ENCODE measurements at places on chromosomes 5 and 9. TPM values are rescaled to one million over a fixed set of nuclear protein-coding genes. Genes with fewer than 3 reads are reported as not detected.

DNA sequence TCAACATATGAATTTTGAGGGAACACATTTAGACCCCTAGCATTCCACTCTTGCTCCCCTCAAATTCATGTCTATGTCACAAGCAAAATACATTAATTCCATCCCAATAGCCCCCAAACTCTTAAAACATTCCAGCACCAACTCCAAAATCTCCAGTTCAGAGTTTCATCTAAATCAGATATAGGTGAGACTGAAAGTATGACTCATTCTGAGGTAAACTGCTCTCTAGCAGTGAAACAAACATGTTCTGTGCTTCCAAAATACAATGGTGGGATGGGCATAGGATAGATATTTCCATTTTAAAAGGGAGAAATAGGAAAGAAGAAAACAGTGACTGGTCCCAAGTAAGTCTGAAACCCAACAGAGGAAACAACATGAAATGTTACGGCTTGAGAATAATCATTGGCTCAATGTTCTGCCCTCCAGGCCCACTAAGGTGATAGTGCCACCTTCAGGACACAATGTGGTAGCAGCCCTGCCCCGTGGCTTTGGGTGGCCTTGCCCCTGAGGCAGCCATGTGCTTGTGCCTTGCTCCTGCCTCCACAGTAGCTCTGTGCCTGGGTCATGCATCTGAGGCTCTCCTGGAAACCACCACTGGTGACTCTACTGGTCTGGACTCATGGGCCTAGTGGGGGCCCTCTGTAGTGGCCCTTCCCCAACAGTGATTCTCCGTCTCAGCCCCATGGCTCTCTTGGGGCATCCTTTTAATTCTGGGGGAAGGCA, 36.4 kb upstream of the IPPK start:
- DNase-seq, result no peak
- no peaks in the 10 kb centered on the region for H3K27me3 ChIP-seq
- H3K4me1 ChIP-seq, result no peaks in the 10 kb centered on the region
- peaks cover 10% of the 10 kb centered on the region for H3K36me3 ChIP-seq
- H3K4me3 ChIP-seq, result no peak overlapping the region

- no peak overlapping the region for H3K4me3 ChIP-seq
- H3K36me3 ChIP-seq, result no peaks in the 10 kb centered on the region
- H3K27ac ChIP-seq, result no peak overlapping the region
- H3K27me3 ChIP-seq, result no peaks in the 10 kb centered on the region
These were observed 500.2 kb upstream of the NMUR2 start for GRCh38 chr5:152905286-152905685.

- peaks cover 7% of the 10 kb centered on the region for H3K4me1 ChIP-seq
- no peak for DNase-seq
- H3K27me3 ChIP-seq, result no peaks in the 10 kb centered on the region
These were observed 23.5 kb upstream of the SLC25A48 start for GRCh38 chr5:135811007-135811406.

DNA sequence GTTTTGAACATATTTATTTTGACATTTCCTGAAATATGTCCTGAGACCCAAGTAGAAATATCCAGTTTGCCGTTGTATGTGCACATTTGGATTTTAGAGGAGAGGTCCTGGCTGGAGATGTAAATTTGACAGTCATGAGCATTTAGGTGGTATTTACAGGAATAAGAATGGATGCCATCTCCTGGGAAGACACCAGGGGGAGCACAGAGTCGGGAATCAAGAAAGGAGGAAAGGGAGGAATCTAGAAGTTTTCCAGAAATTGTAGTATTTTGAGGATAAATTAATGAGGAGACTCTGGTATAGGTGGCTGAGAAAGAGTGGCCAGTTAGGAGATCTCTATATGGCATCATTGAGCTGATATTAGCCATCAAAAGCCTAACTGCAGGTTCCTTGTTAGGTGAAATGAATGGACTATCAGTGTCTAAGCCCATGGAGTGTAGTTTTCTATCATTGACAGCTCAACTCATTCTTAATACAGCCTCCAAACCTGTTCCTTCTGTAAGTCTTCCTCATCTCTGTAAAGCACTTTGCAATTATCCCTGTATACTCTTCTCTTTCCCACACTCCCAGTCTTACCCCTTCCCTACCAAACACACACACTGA, 7.2 kb downstream of the GAPT start:
- no peaks in the 10 kb centered on the region for H3K36me3 ChIP-seq
- H3K4me1 ChIP-seq, result no peaks in the 10 kb centered on the region
- H3K27me3 ChIP-seq, result no peaks in the 10 kb centered on the region
- no peak for DNase-seq
- H3K4me3 ChIP-seq, result no peak overlapping the region

DNA sequence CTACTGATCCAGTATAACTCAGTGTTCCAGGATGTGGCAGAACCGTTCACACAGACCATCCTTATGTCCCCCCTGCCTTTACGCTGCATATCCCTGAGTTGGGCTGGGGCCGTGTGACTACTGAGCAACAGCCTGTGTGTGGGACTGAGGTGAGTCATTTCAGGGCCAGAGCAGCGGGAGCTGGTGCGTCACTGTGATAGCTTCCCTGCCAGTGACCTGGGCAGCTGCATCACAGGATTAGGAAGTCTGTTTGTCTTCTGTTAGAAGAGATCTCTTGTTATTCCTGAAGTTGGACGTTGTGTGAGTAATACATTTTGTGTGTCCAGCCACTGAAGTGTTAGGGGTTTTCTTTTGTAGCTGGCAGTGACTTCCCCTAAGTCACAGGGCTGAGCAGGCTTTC, 35.6 kb downstream of the TPPP start:
- H3K36me3 ChIP-seq, result no peaks in the 10 kb centered on the region
- H3K27ac ChIP-seq, result no peak overlapping the region
- no peaks in the 10 kb centered on the region for H3K4me1 ChIP-seq
- DNase-seq, result no peak
- H3K4me3 ChIP-seq, result no peak overlapping the region

DNA sequence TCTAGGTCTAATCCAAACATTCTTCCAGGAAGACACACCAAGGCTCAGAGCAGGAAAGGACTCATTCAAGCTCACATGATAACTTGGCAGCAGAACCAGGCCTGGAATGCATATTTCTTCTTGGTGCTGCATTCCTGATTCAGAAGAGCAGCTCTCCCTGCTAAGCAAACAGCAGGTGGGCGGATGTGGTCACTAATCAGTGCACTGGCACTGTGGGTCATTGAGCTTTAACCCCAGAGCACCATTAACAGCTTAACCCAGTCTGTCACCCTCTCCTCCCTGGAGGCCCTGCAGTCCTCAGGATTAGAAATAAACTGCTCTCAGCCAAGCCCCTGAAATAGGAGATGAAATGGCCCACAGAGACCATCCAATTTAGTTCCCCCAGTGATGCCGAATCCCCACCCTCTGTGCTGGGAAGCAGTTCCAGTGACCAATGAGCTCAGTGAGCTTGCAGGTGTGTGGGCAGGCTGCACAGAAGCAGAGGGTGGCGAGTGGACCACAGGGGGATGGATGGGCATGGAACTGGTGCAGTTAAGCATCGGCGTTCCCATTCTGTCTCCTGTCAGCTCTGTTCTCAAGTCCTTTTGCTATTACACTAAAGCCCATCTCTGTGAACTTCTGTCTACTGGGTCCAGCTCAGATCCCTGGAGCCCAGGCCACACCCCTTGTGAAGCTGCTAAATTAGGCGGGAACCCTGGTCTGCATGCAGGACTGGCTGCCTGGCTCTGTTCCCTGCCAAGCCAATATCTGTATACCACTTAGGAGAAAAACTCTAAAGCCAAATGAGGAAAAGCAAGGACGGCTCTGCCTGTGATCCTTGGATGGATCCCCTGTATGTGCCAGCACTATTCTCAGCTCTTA, 16.6 kb upstream of the MEGF9 start:
- no peak overlapping the region for H3K27ac ChIP-seq
- peak; percentile 30 for DNase-seq
- H3K4me3 ChIP-seq, result no peak overlapping the region
- peaks cover 15% of the 10 kb centered on the region for H3K4me1 ChIP-seq
- H3K27me3 ChIP-seq, result no peaks in the 10 kb centered on the region
- H3K36me3 ChIP-seq, result no peaks in the 10 kb centered on the region

- no peak overlapping the region for H3K4me3 ChIP-seq
- H3K4me1 ChIP-seq, result no peaks in the 10 kb centered on the region
- H3K27ac ChIP-seq, result no peak overlapping the region
- DNase-seq, result no peak
These were observed 1116.2 kb upstream of the EDIL3 start for GRCh38 chr5:85500869-85501268.

- H3K4me1 ChIP-seq, result peaks cover 38% of the 10 kb centered on the region
- no peak for DNase-seq
- no peak overlapping the region for H3K4me3 ChIP-seq
- no peaks in the 10 kb centered on the region for H3K36me3 ChIP-seq
- no peaks in the 10 kb centered on the region for H3K27me3 ChIP-seq
- H3K27ac ChIP-seq, result peak overlapping the region; percentile 84
These were observed 52.9 kb upstream of the ANGPTL2 start for GRCh38 chr9:127175319-127175715.

- H3K27me3 ChIP-seq, result no peaks in the 10 kb centered on the region
- H3K4me3 ChIP-seq, result no peak overlapping the region
- H3K36me3 ChIP-seq, result no peaks in the 10 kb centered on the region
- DNase-seq, result no peak
- H3K27ac ChIP-seq, result no peak overlapping the region
These were observed 27.0 kb upstream of the ZNF354B start for GRCh38 chr5:178832618-178833201.

DNA sequence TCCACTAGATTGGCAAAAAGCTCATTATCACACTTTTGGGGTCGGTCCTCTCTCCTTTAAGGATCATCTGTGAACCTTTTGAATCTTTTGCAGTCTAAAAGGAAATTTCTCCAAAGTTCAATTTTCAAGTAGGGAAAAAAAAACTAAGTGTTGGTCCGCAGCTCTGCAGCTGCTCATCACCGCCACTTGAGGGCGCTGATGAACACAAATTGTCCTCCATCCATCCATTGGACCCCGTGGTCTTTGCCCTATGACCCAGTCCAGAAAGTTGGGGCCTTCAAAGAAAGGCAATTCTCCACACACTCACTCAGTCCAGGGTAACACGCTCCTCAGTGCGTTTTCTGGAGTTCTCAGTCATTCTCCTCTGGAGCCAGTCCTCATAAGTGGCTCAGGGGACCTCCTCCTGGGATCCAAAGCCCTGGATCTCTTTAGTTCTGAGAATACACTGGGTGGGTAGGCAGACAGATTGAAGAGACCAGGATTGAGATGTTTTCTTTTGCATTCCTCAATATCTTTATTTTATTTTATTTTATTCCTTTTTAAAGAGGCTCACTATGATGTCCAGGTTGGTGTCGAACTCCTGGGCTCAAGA, 63.6 kb upstream of the SLC28A3 start:
- no peaks in the 10 kb centered on the region for H3K4me1 ChIP-seq
- H3K27me3 ChIP-seq, result peaks cover 4% of the 10 kb centered on the region
- no peaks in the 10 kb centered on the region for H3K36me3 ChIP-seq
- H3K27ac ChIP-seq, result no peak overlapping the region
- DNase-seq, result no peak
- no peak overlapping the region for H3K4me3 ChIP-seq

- no peak overlapping the region for H3K27ac ChIP-seq
- no peak overlapping the region for H3K4me3 ChIP-seq
- no peaks in the 10 kb centered on the region for H3K27me3 ChIP-seq
- H3K36me3 ChIP-seq, result peaks cover 4% of the 10 kb centered on the region
These were observed 95.1 kb downstream of the TTC39B start for GRCh38 chr9:15211815-15212495.

- H3K4me3 ChIP-seq, result no peak overlapping the region
- H3K4me1 ChIP-seq, result no peaks in the 10 kb centered on the region
- H3K27me3 ChIP-seq, result peaks cover 20% of the 10 kb centered on the region
- H3K27ac ChIP-seq, result no peak overlapping the region
These were observed 92.1 kb downstream of the CACNA1B start for GRCh38 chr9:137969685-137970084.

DNA sequence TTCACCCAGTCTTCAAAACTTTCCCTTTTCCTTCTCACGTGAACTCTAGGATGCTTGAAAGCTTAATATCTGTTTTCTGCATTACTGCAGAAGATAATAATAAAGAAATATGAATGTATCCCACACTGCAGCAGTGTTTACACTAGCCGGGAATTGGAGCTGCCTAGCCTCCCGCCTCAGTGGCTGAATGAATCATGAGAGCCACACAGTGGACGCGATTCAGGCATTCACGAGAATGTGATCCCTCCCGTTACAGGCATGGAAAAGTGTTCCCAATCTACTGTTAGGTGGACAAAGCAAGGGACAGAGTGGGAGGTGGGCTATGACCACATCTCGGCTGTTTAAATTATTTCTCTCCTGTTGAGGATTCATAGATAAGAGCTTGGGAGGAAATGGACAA, 69.4 kb upstream of the CTSL start:
- peaks cover 25% of the 10 kb centered on the region for H3K4me1 ChIP-seq
- no peaks in the 10 kb centered on the region for H3K36me3 ChIP-seq
- peaks cover 9% of the 10 kb centered on the region for H3K27me3 ChIP-seq

GRCh38 chr9:10534850-10535249, 78.0 kb downstream of the PTPRD start:
- no peaks in the 10 kb centered on the region for H3K27me3 ChIP-seq
- no peak overlapping the region for H3K4me3 ChIP-seq
- DNase-seq, result no peak
- no peaks in the 10 kb centered on the region for H3K36me3 ChIP-seq
- no peaks in the 10 kb centered on the region for H3K4me1 ChIP-seq

GRCh38 chr9:113309204-113309813, 6.1 kb upstream of the RNF183 start:
- no peaks in the 10 kb centered on the region for H3K27me3 ChIP-seq
- no peaks in the 10 kb centered on the region for H3K36me3 ChIP-seq
- peaks cover 25% of the 10 kb centered on the region for H3K4me1 ChIP-seq
- H3K4me3 ChIP-seq, result no peak overlapping the region
- peak; percentile 34 for DNase-seq

DNA sequence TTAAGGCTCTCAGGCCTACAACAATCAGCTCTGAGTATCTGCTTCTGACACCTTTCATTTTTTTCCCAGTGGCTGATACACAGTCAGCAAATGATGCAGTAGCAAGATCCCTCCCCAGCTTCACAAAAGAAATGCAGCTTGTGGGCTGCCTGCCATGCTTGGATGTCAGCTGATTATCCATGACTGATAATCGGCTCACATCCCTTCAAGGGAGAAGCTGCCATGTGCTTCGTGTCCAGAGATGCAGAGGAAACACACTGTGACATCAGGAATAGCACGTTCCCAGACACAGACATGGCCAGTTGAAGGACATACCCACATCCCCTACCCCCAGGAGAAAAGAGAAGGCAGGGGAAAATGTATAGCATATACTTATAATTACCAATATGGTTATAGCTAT, 27.9 kb downstream of the TMEM215 start:
- no peaks in the 10 kb centered on the region for H3K27me3 ChIP-seq
- no peaks in the 10 kb centered on the region for H3K36me3 ChIP-seq
- H3K4me3 ChIP-seq, result no peak overlapping the region
- H3K27ac ChIP-seq, result no peak overlapping the region

Gene OR2K2
- not detected for total RNA-seq

Gene ERP44
- 13.4 TPM for total RNA-seq

Gene CBY3
- not detected for total RNA-seq

Gene PCDHA1
- total RNA-seq, result not detected

Gene ST6GALNAC4
- 33.1 TPM for total RNA-seq

Gene PCDHGA12
- 5.6 TPM for total RNA-seq

Gene TUBB4B
- total RNA-seq, result 302 TPM

Gene PCDHGA11
- 4.7 TPM for total RNA-seq

Gene UAP1L1
- 6.0 TPM for total RNA-seq
